ENCODE measurements at places on chromosomes 6 and 20.

GRCh38 chr6:37056112-37056403 lies 50.6 kb downstream of the FGD2 start:
- DNase-seq: no peak

DNA sequence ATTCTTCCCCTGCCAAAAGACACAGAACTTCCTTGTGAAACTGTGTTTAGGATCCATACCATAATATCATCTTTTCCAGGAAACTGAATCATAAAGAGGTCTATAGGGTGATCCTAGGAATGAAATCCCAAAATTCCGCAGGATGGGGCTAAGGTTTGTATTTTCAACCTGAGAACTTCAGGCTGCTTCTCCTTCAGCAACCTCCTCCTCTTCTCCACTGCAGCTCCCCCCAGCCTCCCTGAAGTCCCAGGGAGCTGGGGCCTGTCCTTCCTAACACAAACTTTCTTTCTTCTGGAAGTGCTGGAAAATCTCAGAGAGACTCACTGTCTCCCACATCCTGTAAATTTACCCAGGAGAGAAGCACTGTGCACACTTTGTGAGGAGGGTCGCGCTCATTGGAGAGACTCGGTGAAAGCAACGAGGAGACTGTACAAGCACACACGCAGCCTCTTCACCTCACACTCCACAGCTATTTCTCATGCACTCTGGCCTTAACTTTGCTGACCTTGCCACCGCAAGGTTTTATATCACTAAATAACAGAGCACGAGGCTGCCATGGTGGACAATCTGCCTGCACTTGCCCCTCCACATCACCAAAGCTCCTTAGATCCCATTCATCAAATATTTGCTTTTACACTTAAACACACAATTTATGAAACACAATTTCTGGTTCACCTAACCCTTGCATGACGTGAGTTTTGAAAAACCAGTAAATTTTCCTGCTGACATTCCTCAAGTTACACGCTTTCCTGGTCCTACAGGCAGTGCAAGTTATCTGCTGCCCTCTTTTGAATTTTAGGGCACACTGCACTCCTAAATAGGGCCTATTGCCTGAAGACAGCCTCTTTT lies 14.3 kb downstream of the ID4 start:
- DNase-seq: peak; percentile 79

- no peak for DNase-seq
Measured at GRCh38 chr6:149266659-149267058, 50.9 kb upstream of the TAB2 start.

GRCh38 chr6:62272114-62272513 lies 13.9 kb downstream of the KHDRBS2 start:
- DNase-seq: no peak

- no peak for DNase-seq
Measured at GRCh38 chr20:13791540-13792459, 7.0 kb downstream of the NDUFAF5 start.

DNA sequence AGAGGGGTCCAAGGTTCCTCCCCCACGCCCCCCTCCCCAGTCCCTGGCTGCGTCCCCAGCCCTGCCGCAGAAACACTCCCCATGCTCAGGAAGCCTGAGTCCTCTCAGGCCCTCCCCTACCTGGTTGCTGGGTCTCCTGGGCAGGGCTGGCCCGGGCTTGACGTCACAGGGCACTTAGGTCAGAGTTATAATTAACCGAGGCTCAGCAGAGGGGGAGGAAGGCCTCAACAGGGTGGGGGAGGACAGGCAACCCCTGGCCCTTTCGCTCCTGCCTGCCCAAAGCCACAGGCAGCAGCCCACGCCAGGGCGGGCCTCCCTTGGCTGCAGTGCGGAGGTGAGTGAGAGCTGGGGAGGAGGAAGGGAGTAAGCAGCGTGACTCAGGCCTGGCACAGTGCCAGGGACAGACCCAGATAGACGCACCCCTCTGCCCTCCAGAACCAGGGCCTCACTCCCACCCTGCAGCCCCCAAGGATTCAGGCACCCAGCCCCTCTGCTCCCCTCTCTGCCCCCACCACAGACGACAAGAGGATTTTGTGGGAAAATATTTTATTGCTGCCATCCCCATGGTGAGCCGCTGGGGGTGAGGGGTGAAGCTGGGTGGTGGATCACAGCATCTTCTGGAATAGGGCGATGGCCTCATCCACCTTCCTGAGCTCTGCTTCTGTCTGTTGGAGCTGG lies at the start of gene VWA7:
TSS of gene VWA7 (minus strand) at position 340 of the 678 bp plus-strand sequence. CDS start 549 bp downstream, outside the sequence.
- peak; percentile 65 for DNase-seq

DNA sequence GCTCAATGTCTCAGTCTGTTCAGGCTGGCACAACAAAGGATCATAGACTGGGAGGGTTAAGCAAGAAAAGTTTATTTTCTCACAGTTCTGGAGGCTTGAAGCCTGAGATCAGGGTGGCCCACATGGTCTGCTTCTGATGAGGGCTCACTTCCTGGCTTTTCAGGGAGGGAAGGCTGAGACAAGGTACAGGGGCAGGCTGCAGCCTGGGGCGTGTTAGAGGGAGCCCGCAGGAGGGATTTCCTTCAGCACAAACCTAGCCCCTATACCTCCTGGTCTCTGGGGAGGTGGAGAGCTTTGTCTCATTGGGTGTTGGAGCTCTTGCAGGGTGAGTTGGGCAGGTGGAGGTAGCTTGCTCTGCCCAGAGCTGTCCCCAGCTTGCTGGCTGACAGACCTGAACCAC lies 81.1 kb upstream of the GPR6 start:
- no peak for DNase-seq

DNA sequence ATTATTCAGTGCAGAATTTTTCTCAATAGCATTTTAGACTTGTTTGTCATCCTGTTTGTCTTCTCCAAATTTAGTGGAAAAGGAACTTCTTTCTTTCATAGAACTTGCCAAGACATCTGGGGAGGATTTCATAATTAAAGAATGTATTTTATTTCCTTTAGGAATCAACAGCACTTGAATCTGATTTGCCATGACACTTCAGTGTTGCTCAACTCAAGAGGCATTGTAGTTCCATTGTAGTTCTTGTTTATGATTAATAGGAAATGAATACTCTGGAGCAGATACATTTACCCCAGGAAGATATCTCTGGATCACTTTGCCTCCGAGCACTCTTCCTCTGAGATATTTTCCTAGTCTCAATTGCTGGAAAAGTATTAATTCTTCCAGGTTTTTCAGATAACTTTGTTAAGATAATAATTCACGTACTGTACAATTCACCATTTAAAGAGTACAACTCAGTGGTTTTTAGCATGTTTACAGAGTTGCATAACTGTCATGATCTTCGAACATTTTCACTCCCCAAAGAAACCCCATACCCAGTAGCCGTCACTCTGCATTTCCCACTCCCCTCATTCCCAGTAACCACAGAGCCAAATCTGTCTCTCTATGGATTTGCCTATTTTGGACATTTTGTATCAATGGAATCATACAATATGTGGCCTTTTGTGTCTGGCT lies 29.7 kb downstream of the AKAP12 start:
- DNase-seq: no peak

DNA sequence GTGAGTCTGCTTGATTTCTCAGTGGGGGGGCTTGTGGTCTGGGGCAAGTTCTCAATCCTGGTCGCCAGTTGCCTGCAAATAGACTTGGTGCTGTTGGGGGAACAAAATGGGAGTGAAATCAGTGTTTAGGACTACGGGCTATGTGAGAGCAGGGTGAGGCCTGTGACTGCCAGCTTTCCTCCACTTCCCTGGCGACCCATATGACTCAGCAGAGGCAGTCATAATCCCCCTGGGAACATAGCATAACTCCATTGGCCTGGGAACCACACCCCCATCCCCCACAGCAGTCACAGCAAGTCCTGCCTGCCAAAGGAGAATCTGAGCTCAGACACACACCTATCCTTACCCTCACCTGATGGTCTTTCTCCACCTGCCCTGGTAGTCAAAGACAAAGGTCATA lies 387.9 kb downstream of the LMBRD1 start:
- DNase-seq: no peak

All from HEK293T (cell line).